Astrocyte of the spinal cord (primary cell): ENCODE measurements at places on chromosomes 5 and 9.

DNA sequence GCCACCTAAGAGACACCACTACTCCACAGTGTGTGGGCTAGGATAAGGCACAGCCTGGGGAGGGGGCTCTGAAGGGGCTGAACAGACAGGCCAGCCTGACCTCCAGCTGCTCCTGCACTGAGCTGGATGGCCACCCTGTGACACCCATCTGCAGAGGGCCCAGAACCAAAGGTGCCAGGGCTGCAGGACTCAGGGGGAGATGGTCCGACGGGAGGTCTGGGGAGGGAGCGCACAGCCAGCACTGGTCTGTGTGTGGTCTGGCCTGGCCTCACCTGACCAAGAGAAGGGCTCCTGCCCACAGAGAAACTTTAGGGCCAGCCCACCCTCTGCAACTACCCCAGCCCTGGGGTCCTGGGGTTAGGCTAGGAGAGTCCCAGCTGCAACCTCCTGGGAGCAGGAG, 789 bp downstream of the LTC4S start:
- no peak for DNase-seq

GRCh38 chr5:123098767-123099513, 9.9 kb downstream of the PRDM6 start:
- DNase-seq, result no peak

GRCh38 chr9:93307468-93308157, 123.7 kb downstream of the WNK2 start:
- DNase-seq, result no peak

- no peak for DNase-seq
Observed at GRCh38 chr9:7115606-7116005, 357.8 kb downstream of the KDM4C start.

GRCh38 chr5:142655339-142656267, 30.3 kb downstream of the FGF1 start:
- peak; percentile 81 for DNase-seq

DNA sequence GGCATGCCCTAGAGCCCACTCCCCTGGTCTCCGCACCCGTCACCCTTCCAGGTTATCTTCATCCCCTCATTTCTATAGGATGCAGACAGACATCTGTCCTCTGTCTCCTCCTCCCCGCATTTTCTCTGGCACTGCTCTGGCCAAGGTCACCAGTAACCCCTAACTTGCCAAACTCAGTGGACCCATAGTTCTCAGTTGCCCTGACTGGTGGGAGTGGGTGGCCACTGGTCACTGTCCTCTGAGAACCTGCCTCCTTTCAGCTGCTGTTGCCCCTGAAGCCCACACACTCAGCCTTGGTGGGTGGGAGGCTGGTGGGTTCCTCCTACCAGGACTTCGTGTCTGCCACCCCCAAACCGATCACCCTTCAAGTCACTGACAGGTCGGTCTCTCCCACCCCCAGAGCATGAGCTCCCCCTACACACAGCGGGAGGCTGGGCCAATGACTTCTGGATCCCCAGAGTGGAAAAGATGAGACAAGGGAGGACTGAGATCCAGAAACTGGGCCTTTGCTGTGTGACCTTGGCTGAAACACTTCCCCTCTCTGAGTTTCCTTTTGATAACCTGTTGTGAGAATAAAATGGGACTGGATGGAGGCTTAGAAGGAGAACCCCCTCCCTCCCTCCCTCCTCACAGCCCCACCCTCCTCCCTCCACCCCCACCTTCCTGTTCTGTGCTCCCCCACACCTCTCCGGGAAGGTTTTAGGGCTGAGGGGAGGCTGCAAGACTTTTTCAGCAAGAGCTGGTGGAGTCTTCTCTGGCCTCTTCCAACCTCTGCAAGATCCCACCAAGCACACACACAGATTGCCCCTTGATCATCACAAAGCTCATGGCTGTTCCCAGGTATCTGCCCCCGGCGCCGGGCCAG, 2.4 kb upstream of the DBN1 start:
- DNase-seq, result no peak

DNA sequence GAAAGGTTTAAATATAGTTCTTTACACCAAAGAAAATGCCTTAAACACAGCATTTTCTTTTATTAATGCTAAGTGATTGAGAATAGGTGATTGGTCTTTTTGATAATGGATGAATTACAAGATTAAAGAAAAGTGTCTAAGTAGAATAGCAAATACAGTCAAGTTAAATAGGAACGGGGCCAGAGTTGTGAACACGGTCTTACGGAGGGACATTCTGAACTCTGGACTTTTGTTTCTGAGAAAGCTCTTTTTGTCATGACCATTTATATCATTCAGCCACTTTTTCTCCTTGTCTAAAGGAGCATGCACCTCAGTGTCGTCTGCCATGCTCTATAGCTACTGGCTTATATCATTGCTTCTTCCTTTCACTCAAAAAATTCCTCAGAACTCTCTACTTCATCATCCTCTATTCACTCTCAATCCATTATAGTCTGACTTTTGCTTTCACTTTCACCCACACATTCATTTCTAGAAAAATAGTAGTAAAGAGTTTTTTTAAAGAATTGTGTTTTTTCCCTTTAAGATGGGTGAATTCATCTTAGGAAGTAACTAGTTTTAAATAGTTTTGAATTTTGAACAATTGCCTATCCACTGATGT, 263.0 kb upstream of the FBXL7 start:
- peak; percentile 15 for DNase-seq

DNA sequence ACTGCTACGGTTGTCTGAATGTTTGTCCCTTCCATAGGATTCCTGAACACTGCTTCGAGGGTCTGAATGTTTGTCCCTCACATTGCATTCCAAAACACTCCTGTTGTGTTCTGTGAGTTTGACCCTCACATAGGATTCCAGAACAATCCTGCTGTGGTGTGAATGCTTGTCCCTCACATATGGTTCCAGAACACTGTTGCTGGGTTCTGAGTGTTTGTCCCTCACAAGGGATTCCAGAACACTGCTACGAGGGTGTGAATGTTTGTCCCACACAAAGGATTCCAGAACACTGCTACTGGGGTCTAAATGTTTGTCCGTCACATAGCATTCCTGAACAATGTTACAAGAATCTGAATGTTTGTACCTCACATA, 201.2 kb downstream of the FOXD4L6 start:
- DNase-seq, result no peak

- no peak for DNase-seq
Observed at GRCh38 chr9:113568081-113568435, 104.5 kb downstream of the RGS3 start.

DNA sequence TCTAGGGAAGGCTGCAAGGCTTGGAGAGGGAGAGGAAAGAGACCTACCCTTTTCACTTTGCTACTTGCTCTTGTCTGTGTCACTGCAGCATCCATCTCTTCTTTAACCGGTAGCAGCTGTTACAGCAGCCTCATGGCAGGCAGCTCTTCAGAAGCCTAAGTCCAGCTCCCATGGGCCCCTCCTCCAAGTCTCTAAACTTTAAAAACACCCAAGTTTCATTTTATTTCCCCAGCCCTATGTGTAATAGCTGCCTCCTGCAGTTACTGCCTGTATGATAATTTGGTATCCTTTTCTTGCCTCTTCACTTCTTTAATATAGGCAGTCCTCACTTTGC, 313.1 kb upstream of the PIK3R1 start:
- no peak for DNase-seq

DNA sequence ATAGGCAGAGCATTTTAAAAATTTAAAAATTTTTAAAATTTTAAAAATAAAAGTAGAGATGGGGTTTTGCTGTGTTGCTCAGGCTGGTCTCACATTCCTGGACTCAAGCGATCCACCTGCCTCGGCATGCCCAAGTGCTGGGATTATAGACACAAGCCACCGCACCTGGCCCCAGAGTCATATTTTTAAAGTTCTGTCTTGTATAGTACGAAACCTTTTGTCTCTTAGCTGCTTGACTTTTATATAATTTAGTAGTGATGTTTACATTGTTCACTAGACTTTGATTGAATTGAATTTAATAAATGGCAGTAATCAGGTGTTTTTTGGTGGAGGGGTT, 31.0 kb downstream of the LRRTM2 start:
- DNase-seq, result no peak

DNA sequence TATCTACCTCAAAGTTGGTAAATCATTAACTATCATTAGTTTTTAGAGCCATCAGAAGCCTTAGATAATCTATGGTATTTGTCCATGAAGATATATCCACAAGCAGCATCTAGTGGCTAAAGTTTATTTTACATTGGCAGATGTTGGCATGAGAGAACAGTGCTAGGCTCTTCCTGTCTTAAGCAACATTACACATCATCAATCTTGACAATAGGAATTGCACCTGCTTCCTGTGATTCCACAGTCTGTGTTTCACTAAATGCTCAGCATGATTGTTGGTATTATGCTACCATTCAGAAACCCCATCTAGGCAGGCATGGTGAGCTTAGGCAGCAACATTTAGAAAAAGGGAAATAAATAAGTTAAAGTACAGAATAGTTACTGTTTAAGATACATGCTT, 246.6 kb downstream of the SLCO4C1 start:
- no peak for DNase-seq

DNA sequence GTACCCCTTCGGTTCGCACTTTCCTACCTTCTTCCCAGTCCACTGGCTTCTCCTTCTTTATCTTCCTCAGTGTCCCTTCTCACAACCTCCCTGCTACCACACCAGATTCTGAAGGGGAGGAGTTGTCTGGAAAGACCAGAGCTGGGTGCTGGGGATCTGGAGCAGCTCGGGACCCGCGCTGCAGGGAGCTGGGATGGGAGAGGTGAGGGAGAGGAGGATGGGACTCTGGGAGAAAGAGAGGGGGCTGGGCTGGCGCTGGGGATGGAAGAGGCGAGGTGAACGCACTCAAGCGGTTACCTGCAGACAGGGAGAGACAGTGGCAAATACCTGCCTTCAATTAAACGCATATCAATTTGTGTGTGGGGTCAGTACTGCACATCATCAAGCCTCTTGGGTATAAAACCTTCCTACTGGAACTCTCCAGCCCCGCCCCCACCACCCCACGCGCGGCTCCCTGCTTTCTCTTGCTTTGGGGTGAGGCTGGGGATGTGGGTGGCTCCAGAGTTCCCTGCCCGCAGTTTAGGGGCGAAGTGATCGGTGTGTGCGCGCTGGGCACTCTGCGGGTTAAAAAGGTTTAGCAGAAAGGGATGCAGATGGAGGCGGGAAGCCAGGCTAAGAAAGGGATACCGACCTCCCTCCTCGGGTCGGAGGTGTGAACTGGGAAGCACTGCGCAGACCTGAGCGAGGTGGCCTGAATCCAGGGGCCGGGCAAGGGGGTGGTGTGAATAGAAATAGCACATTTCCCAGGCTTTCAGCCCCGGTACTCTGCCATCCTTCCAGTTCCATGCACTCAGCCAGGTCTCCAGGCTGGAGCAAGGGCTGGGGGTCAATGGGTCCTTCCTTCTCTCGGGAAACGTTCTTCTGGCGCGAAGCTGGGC, 977 bp upstream of the PAM start:
- DNase-seq, result no peak
